Posterior cingulate gyrus (tissue), 11 donors: ENCODE measurements at places on chromosomes 6 and 20.

GRCh38 chr6:53985366-53985765, 125.9 kb upstream of the MLIP start:
- DNase-seq: no peak

DNA sequence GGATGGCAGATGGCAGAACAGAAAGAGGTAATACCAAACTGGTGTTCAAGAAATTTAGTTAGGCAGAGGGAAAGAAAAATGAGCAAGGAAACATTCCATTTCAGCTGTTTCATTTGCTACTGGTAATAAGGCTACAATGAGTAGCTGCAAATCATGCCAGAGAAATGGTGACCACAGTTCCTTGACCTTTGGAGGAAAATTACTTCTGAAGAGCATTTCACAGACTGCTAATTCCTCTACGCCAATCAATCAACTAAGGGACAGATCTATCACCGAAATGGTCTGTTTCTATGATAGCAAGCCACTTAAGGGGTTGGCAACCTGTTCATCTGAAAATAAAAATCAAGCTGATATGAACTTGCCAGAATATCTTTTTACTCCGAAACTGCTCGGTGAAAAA, 119.5 kb downstream of the PTPRK start:
- DNase-seq: no peak

GRCh38 chr6:149331871-149332270, 14.4 kb downstream of the TAB2 start:
- no peak for DNase-seq

GRCh38 chr6:30185846-30186484, 22.6 kb downstream of the TRIM15 start:
- DNase-seq: no peak

DNA sequence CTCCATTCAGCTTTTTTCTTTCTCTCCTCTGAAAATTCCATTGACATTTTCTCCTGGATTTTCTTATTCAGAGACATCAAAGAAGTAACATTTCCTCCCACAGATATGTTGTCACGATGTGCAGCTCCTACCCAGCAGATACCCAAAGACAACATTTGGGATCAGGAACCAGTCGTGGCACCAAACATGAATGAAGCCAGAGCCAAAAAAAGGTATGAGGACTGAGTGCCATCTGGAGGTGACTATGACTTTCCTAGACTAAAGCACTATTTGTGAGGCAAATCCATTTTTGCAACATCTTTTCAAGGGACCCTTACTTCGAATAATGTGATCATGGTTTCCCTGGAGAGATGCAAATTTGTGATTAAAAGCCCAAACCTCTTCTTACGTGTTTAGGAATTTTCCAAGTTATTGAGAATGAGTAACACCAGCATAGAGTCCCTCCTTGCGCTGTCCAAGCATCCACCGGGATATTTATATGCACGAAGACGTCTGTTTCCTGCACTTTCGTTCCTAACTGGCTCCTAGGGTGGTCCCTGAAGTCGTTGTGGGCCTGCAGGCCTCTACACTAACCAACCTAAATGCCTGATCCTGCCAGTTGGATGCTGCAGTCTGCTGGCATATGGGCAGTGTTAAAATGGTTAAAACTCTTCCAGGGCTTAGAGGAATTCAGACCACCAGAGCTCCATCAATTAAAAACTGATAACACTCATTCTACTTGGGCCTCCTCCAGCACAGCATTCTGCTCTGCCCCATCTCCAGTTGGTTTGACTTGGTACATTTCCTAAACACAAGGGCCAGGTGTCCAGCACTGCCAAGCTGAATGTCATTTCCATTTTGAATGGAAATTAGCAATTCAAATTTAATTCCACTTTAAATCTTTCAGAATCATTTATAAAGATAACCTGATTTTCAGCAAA, 256.6 kb downstream of the C6orf118 start:
- no peak for DNase-seq

GRCh38 chr6:18395856-18396197, 8.7 kb downstream of the RNF144B start:
- no peak for DNase-seq

- no peak for DNase-seq
These were observed 4.2 kb upstream of the CTSZ start for GRCh38 chr20:59010995-59011873.

DNA sequence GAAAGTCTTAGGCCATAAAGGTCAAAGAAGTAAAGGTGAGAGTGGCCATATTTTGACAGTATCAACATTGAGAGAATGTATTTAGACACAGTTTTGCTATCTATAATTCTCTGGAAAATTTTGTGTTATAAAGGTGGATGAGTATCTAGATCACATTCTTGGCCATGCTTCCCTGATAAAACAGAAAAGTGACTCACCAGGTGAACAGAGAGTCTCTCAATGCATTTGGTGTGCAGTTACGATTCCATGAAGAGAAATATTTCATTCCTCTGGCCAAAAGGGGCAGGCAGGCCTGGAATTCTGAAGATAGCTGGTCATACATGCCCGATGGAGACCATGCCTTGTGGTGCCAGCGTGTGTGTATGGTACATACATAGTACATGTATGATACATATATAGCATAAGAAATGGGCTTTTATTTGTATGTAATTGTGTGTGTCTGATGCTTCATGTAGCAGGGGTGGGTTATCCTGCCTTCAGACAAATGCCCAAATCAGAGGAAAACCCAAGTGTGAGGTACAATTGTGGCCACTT, 164.0 kb downstream of the SOBP start:
- no peak for DNase-seq

- no peak for DNase-seq
These were observed 194.1 kb downstream of the PLCB1 start for GRCh38 chr20:8326191-8326590.

DNA sequence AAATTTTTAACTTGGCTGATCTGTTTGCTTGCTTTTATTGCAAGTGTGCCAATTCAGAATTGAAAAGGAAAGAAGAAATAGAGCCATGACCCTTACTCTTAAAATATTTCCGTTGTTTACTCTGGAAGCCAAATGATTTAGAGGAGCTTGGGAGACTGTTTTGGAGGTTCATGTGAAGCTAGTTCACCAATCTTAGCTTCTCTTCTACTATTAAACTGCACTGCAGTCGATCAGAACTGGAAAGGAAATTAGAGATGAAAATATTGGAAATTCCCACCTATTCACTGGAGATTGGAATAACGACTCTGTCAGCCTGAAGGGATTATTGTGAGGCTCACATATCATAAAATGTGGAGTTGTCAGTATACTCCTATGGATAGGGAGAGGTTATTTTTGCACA, 81.8 kb downstream of the MLIP start:
- no peak for DNase-seq

DNA sequence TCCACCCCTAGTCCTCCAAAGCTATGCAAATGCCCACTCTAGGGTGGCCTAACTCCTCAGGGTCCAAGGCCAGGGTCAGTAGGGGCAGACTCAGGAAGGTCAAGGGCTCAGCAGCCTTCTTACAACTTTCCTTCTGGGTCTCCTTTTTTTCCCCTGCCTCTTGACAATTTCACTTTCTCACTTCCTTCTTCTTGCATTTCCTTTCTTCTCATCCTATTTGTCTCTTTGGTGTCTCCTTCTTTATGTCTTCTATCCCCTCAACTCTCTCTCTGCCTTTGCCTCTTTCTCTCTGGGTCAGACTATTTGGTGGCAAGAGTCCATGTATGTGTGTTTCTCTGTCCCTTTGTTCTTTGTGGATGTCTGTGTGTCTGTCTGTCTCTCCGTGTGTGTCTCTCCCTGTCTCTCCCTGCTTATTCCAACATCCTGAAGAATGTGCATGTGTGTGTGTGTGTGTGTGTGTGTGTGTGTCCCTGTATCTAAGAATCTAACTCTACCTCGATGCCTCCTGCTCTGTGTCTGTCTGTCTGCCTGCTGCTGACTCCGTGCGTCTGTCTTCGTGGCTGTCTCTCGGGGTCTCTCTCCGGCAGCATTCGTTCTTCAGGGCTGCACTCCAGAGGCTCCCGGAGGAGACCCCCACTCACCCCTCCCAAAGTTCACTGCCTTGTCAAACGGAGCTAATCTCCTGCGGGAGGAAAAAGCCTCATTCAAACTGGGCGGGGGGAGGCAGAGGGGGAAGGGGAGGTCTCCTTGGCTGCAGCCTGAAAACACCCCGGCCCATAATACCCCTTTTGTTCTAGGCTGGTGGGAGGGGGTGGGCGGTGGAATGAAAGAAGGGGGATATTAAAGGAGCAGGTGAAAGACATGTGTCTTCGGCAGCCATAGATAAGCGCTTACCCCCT, 51.7 kb upstream of the FOXP4 start:
- DNase-seq: no peak

GRCh38 chr6:102553214-102553613, 1159.7 kb downstream of the GRIK2 start:
- no peak for DNase-seq

GRCh38 chr20:51036827-51037531, 14.1 kb upstream of the KCNG1 start:
- no peak for DNase-seq

- DNase-seq: no peak
These were observed 145.2 kb upstream of the THEMIS start for GRCh38 chr6:128046033-128046432.

GRCh38 chr20:58327211-58327610, 17.7 kb downstream of the RAB22A start:
- no peak for DNase-seq

- DNase-seq: no peak
These were observed 183.8 kb downstream of the PTPRK start for GRCh38 chr6:128336436-128337095.

GRCh38 chr6:156617941-156618340, 159.2 kb upstream of the ARID1B start:
- DNase-seq: no peak

GRCh38 chr6:111984081-111984480, 69.8 kb upstream of the CCN6 start:
- no peak for DNase-seq

DNA sequence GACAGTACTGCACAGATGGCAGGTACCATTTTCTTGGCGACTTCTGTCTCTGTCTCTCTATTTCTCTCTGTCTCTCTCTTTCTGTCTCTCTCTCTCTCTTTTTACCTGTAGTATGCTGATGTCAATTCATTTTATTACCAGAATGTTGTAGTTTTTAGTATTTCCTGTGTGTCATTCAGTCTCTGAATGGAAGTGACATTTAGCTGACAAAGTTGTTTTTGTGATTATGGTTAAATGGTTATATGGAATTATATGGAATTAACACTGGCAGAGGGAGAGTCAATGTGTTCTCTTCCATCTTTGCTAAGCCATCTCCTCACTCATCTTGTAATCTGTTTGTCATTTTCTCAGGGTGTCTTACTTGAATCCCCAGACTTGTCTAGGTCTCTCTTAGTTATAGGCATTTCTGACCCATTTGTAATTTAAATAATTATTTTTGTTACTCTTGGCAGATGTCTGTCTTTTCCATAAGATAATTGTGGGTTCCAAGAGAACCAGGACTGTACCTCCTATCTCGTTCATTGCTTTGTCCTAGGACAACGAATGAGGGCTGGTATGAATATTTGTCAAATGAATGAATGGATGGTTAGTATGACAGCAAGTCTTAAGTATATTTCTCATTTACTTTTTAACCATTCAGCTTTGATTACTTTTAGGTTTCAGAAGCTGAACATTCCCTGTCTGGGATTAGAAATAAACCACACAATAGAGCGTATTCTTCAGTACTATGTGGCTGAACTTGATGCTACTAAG, 64.4 kb downstream of the DNAH8 start:
- no peak for DNase-seq

DNA sequence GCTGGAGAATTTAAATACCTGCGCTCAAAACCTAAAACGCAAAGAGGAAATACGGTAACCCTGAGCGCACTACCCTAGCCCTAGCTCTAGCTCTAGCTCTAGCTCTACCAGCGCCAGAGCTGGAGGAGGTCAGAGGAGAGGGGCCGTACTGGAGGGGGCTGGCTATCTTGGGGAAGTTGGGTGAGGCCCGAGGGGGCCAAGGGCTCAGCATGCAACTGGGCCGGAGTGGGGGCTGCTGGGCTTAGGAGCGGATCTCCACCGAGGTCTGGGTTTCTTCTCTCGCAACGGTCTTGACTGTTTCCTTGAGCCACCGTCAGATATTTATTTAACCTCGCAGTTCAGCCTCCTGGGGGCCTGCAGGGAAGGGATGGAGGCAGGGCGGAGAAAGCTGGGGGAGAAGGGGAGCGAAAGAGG, 91.0 kb downstream of the NCR2 start:
- DNase-seq: no peak

- peak; percentile 51 for DNase-seq
These were observed 29.2 kb downstream of the ATP9A start for GRCh38 chr20:51738877-51739447.

DNA sequence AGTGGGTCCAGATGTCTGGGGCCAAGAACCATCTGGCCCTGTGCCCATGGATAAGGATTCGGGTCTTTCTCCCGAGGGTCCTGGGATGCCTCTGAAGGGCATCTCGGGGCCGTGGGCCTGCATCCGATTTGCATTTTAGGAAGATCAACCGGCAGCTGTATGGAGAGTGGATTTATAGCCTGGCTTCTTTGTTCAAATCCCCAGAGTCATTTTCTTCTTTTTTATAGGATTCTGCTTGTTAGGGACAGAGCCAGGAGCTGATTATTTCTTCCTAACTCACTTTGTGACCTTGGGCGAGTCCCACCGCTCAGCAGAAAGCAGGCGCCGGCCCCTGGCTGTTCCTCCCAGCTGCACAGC, 52.9 kb upstream of the APCDD1L start:
- DNase-seq: no peak

- no peak for DNase-seq
These were observed 39.5 kb upstream of the CHRNA4 start for GRCh38 chr20:63400486-63401210.
